ENCODE measurements at places on chromosomes 2 and 18.

DNA sequence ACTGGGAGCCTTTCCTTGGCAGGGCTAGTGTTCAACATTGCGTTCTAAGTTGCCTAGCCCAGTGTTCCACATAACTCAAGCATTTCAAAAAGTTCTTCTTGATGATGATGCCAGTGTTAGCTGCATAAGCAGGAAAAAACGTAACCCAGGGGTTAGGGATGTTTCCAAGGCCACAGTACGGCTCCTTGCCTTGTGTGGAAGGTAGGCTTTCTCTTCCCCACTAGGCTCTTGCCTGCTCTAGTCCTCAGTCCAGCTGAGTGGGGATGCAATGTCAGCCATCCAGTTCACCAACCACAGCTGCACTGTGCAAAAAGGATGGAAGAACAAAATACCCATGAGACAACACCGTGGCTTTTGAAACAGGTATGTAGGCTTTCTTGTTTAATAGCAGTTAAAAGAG lies 28.0 kb upstream of the CYP26B1 start:
- no peak for DNase-seq

DNA sequence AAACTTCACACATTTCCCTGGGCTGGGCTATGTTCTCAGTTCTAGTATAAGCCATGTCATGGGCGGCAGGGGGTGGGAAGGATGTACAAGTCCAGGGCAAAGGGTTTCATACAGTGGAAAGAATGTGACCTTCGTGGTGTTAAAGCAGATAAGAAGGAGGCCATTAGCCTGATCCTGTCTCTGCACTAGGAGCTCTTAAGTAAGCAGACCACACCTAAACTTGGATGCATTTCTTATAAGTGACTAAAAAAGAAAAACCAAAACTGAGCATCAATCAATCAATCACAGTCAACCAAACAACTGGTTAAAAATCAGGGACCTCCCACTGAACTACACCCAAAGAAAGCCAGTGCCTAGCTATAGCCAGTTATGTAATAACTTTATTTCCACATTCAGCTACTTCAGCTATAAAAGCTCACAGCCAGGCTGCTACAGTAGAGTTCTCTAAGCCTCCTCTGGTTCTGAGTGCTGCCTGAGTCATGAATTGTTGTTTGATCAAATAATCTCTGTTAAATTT lies 46.8 kb upstream of the RIOK3 start:
- DNase-seq: no peak

DNA sequence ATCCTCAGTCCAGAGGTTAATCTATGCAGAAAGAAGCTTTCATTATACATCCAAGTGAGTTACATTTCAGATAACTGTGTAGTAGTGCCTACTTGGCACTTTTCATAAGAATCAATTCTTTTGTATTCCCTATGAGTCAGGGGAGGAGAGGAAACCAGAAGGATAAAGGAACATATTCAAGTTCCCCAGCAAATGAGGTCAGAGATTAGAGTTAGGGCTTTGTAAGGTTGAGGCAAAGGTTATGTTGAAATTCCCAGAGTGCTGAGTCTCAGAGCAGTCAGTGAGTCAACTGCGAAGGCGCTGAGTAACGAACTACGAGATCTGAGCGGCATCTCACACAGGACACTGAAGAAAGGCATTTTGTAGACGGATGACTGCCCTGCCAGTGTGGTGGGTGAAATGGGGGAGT lies 25.1 kb upstream of the ME2 start:
- DNase-seq: no peak

- DNase-seq: no peak
Observed at GRCh38 chr2:189661957-189662321, 680 bp downstream of the ASNSD1 start.

DNA sequence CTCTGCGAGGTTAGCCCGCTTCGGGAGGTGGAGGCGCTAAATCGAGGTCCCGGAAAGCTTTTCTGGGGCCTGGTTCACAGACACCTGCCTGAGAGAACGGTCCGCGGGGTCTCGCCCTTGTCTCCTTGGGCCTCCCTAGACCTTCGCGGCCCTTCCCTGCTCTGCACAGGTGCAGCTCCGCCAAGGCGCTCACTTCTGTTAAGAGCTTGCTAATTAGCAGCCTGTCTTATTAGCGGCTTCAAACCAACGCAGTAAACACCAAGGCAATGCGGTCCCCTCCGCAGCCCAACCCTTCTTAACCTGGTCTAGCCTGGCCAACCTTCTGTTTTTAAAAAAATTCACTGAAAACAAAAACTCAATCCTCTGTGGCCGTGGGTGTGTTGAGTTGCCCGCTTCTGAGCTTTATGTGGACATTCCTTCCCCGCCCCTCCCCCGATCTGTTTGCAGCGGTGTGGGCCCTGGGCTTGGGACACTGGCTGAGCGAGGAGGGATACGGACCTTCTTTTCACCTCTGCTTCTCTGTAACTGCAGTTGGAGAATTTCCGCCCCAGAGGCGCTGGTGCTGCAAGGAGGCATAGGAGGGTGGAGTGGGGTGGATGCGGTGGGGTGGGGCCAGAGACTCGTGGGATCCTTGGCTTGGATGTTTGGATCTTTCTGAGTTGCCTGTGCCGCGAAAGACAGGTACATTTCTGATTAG lies 3.4 kb upstream of the HOXD4 start:
- no peak for DNase-seq

- no peak for DNase-seq
Observed at GRCh38 chr18:4599312-4599711, 144.2 kb upstream of the DLGAP1 start.

- DNase-seq: no peak
Observed at GRCh38 chr2:3073704-3074103, 303.9 kb downstream of the EIPR1 start.

DNA sequence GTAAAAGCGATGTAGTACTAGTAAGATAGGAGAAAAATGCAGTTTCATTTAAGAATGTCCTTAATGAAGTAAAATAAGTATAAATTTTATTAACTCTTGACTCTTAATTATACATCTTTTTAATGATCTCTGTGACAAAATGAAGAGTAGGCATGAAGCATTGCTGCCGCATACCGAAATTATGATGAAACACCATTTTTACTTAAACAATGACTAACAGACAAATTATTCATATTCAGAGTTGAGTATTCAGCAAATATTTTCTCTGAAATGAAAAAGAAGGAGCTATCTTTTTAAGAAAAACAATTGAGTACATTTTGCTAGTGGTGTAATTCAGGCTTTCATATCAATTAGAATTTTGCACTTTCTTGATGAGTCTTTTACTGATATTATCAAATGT lies 150.6 kb upstream of the DOCK10 start:
- DNase-seq: no peak
